Fibroblast of skin of right biceps (primary cell): ENCODE measurements at places on chromosomes 12 and 14.

DNA sequence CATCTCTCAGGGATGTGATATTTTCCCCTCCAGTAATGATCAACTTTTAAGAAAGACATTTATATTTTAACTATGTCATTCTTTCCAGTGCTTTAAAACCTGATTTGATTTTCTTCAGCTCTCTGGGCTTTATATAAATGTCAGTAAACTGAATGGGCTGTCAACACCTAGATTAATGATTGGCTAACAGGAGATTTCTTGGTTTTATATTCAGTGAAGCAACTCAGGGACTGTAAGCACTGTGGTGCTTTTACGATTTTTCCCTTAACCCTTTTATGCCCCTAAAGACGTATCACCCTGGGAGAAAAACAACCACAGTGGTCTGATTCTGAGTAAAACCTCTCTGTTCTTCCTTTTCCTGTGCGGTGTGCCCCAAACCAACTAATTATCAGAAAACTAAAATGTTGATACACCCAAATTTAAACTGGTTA lies 38.0 kb downstream of the PTGER2 start:
- peak; percentile 78 for DNase-seq

- peak; percentile 67 for DNase-seq
Measured at GRCh38 chr12:19190292-19191031, 60.9 kb downstream of the PLEKHA5 start.

- DNase-seq = peak; percentile 25
Measured at GRCh38 chr12:67394550-67394949, 125.4 kb downstream of the CAND1 start.

GRCh38 chr14:55752580-55753390 lies 172.8 kb downstream of the KTN1 start:
- peak; percentile 66 for DNase-seq

DNA sequence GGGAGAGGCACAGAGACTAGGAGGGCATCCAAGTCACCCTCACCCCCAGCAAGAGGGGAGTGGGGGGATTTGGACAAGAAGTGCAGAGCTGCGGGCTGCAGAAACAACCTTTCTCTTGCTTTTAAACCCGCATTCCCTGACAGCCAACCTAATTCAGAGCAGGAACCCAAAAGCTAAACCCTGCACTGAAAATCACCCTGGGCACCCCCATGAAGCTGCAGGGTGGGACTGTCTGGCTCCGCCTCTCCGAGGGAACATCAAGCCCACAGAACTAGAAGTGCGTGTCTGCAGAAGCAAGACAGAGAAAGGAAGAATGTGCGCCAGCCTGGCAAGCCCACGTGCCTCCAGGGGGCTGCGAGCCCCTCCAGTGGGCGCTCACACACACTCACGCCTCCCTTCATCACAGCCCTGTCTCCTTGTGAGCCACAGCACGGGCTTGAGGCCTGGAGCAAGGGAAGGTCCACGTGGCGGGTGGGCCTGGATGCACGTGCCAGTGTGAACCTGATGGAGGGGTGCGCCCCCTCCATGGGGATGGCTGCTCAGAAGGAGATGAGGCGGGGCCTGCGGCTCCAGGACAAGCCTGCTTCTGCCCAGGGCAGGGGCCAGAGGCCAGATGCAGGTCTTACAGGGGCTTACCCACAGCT lies 27.8 kb upstream of the PNMA1 start:
- DNase-seq = peak; percentile 47

DNA sequence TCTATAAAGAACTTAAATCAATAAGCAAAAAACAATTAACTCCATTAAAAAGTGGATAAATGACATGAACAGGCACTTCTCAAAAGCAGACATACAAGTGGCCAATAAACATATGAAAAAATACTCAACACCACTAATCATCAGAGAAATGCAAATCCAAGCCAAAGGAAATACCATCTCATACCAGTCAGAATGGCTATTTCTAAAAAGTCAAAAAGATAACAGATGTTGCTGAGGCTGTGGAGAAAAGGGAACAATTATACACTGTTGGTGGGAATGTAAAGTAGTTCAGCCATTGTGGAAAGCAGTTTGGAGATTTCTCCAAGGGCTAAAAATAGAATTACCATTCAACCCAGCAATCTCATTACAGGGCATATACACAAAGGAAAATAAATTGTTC lies 234.5 kb upstream of the PLXNC1 start:
- DNase-seq = peak; percentile 92

DNA sequence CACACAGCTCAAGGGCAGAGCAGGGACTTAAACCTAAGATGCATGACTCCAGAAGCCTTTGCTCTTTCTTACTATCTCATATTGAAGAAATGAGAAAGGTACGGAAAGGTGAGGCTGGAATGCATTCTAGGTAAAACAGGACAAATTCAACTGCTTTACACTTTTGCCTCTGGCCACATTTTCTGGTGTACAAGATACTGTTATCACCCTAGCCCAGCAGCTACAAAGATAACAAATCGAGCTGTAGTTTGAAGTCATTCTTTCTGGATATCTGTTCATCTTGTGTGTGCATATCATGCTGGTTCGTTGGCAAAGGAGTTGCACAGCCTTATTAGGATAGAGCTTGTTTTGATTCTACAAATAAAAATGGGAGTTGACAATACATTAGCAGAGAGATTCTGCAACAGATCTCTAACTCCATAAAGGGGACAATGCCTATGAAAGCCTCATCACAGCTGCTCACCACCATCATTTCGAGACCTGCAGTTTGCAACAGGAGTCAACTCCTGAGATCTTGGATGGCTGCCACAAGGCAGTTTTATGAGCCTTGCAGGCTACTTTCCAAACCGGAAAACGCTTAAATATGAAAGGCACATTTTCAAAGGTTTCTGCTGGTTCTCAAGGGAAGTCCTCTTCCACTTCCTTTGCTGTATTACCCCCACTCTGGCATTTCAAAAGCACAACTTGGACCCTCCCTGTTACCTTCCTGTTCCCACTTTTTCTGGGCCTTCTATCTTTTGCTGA lies 64.9 kb downstream of the STXBP6 start:
- peak; percentile 42 for DNase-seq

GRCh38 chr12:12641650-12642049 lies 30.0 kb downstream of the CREBL2 start:
- no peak for DNase-seq

DNA sequence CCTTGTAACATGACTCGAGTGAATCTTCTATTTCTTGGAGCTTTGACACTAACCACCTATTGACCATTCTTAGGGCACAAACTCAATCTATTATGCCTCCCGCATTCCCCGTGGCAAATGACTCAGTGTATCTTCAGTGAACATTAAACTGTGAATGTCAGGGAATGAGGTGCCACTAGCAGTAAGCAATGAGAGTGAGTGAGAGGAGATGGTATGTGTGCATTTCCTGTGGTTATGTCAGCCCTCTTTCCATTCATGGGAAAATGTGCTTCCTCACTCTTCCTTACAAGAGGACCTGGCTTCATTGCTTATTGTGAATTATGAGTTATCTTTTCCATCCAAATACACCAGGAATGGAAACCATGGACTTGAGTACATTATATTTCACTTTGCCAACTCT lies 229.2 kb downstream of the EMP1 start:
- peak; percentile 96 for DNase-seq

GRCh38 chr14:92360651-92361370 lies 37.8 kb downstream of the SLC24A4 start:
- no peak for DNase-seq

DNA sequence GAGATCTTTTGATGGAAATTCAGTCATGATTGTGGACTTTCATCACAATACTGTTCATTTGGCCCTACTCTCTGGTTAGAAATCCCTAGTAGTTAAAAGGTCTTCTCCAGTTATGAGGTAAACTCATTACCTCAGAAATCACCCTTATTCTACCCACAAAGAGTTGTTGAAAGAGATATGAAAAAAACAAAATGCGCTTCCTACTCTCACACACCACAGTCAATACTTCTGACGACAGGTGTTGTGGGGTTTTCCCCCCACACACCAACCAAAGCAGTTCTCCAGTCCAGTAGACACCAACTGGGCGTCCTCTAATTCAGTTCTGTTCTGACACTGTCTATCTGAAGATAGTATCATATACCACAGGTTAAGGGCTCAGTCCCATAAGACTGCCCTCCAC lies 54.9 kb downstream of the TRMT5 start:
- no peak for DNase-seq

- DNase-seq = no peak
Measured at GRCh38 chr12:55718015-55718414, 2.2 kb downstream of the BLOC1S1 start.

GRCh38 chr12:42584651-42585111 lies 4.9 kb downstream of the PRICKLE1 start:
- DNase-seq = no peak

DNA sequence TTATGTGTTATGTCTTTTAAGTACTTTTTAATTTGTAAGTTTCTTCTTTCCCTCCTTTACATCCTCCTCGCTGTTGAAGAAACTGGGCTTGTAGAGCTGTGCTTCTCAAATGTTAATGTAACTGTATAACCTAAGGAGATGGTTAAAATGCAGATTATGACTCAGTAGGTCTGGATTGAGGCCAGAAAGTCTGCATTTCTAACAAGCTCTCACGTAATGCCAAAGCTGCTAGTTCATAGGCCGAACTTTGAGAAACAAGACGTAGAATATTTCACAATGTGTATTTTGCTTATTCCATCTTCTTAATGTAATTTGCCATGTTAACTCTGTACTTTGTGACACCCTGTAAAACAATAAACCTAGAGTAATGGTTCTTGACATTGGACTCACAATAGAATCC lies 193.3 kb upstream of the SYT1 start:
- peak; percentile 79 for DNase-seq

- no peak for DNase-seq
Measured at GRCh38 chr14:63922696-63923421, 70.1 kb downstream of the SYNE2 start.

DNA sequence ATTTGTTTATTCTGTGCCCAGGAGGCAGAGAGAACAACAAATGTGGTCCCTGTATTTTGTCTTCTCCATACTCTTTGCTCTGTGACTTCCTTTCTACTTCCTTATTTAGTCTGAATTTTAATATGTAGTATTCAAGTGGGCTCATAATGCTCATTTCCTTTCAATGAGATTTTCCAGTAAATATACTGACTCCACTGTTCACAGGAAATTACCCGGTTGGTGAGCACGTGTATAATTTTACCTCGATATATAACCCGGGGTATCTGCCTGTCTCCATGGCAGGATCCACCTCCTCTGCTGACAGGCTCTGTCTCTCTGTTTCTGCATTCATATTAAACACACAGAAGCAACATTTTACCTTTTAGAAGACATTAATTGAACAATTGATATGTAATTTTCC lies 166.0 kb downstream of the SLC38A4 start:
- DNase-seq = peak; percentile 33

DNA sequence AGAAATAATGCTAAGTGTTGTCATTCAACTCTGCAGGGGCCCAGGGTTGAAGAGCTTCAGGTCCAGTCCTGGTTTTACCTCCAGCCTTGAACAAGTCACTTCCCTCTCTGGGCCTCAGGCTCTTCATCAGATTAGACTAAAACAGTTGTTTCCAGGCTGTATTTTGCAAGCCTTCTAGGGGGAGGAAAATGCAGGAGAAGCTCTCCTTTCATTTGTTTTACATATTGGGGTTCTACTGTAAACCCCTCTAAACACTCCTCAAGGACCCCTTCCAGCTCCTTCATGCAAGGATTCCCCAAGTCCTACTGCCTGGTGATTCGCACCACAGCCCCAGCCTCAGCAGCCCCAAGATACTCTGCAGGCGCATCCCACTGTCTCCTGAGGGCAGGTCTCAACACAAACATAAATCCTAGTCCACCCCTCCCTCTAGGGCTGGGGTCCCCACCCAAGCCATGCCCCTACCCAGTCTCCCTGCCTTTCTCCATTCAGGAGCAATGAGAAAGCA lies 2.7 kb downstream of the SDR9C7 start:
- peak; percentile 71 for DNase-seq

GRCh38 chr14:22539831-22540230 lies 49.2 kb downstream of the DAD1 start:
- no peak for DNase-seq

GRCh38 chr14:31926123-31926522 lies 151.0 kb upstream of the ARHGAP5 start:
- peak; percentile 38 for DNase-seq

- peak; percentile 93 for DNase-seq
Measured at GRCh38 chr12:104219908-104220404, 4.4 kb downstream of the TXNRD1 start.

DNA sequence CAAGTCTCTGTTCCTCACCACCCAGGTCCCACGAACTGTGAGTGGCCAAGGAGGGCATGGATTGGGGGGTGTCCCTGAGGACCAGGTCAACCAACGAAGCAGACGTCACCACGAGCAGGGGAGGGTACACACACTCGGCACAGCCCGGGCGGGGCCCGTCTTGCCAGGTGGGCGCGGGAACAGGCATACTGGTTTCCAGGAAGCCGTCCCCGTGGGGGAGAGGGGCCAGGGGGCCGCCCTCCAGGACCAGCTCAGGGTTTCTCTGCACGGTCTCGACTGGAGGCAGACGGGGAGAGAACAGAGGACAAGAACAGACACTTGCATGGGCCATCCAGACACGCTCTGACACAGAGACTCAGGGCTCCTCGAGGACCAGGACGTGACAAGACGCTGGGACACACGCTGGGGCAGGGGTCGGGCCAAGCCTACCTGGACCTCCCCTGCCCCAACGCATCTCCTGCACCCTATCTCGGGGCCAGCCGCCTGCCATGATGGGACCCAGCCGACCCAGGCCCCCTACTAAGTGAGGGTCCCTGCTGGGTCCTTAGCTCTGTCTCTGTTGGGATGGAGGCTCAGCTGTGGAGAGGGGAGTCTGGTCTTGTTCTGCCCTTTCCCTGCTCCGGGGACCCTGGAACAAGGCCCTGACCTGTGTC lies 11.3 kb downstream of the ARL6IP4 start:
- no peak for DNase-seq

DNA sequence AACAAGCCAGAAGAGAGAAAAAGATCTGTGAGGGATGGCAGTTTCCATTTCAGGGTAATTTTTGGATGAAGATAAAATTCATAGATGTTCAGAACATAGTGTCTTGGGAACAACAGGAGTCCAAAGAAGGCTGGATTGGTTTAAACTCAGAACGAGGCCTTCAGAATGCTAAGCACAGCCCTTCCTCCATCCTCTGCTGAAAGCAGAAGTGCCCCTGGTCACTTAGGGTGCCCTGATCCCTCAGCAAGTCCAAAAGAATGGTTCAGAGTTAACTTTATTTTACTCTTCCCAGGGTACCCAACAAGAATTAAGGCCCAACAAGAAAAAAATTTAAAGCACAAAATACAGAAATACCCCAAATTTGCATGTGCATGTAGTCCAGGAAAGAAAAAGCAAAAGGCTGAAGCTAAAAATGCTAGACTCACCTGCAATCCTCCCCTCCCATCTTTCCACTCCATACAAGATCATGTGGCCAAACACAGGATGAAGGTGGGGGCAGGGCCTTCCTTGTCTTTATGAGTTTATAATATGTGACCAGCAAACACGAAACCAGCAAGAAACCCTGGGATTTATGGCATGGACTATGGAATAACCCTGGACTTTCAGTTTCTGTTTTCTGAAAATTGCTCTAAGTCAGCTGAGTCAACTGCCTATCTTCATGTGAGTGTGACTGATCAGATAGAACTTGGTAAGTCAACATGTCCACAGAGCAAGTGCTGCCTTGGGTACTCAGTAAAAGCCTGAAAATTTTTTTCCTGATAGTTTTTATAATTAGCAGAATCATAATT lies 21.2 kb downstream of the MAX start:
- no peak for DNase-seq
